ENCODE measurements at places on chromosomes 4 and X.

DNA sequence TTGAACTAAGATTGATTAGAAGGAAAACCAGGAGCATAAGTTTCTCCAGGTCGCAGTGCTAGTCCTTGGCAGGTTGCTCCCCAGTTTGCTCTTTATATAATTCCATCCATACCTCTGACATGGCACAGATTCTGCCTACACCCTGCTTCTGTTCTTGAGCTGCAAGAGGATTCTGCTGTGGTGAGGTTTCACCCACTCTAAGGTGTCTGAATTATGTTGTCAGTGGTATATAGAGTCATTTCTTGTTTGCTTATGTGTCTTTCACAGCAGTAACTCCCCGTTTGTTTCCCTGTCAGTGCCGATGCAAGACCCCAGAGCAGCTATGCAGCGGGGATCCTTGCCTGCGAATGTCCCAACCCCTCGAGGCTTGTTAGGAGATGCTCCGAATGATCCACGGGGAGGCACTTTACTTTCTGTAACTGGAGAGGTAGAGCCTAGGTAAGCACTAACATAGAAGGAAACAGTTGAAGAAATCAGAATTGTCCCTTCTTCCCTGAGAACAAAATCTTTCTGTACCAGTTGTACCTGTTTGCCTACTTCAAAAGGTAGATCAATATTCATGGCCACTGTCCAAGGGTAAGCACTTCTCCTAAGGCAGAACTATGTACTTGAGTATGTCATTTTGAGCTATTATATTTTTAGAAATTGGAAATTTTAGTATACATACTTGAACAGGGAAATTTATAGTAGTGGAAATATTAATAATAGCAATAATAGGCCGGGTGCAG, 11.2 kb downstream of the CSTF2 start:
- DNase-seq: no peak

DNA sequence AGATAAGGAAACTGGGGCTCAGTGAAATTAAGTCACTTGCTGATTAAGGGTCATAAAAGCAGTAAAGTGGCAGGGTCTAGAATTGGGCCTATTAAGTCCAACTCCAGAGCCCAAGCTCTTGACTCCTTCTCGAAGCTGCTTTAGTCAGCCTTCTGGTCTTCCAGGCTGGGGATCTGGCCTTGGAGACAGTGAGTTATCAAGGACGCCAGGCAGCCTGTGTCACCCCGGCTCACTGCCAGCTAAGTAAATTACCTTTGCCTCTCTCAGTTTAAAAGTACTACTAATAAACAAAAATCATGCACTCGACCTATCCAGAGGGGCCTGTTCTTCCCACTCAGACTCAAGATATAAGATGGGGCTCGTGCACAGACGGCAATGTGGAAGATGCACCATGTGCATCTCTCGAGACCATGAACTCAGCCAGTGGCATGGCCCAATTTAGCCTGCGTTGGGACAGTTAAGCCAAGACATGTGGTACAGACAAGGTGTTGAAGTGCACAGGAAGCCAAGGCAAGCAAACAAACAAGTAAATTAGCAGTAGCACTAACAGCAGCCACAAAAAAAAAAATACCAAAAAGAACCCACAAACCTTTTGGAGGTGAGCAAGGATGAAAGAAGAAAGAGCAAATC, 62.0 kb upstream of the MAP3K15 start:
- no peak for DNase-seq

DNA sequence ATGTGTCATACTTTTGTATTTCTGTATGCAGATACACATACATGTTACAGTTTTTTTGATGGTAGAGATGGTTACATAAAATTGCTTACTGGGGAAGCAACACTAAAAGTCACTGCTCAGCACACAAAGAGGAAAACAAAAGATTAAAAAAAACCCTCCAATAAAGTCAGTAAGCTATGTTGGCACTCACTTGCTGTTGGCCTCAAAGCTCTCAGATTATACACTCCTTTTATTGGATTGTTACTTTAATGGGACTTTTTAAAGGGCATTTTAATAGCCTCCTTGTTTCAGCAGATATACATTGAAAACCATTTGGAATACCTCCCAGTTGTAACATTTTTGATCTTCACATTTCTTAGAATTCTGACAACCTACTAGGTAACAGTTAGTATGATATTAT, 222.0 kb upstream of the HHIP start:
- no peak for DNase-seq

DNA sequence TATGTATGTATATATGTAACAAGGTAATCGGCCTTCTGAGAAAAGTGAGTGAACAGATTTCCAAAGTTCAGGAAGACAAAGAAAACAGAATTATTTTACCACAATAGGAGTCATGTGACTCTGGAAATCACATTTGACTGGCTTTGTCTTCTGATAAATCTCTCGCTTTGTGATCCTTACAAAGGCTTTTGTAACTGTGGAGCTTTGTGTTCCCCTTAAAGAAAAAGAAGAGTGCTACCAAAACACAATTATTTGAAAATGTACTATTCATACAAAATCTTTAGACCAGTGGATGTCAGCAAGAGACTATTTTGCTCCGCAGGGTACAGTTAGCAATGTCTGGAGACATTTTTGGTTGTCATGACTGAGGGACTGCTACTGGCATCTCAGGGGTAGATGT, 238.8 kb downstream of the LDB2 start:
- DNase-seq: no peak

DNA sequence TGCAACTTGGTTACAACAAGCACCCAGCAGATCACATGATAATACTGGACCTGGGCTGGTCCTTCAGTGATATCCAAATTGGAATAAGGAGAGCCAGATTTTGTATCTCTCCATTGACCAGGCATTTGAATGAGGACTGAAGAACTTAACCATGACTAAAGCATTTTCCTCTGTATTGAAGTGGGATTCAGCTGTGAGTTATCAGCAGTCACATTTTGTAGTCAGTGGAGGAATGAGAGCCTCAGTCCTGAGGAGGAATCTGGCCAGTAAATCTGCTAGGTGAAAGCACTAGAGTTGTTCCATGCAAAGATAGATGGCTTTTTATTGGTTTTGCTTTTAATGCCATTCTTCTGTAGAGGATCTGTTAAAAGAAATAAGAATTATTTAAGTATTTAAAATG, 1506.0 kb downstream of the PCDH7 start:
- no peak for DNase-seq

- DNase-seq: no peak
Measured at GRCh38 chr4:114527170-114527569, 71.4 kb upstream of the UGT8 start.

- DNase-seq: no peak
Measured at GRCh38 chr4:28639747-28640146, 1779.1 kb downstream of the STIM2 start.

- DNase-seq: no peak
Measured at GRCh38 chr4:94523617-94524016, 71.9 kb downstream of the PDLIM5 start.

- DNase-seq: no peak
Measured at GRCh38 chr4:7595934-7596461, 161.3 kb upstream of the PSAPL1 start.

- no peak for DNase-seq
Measured at GRCh38 chr4:71009890-71010588, 16.6 kb downstream of the DCK start.

Measured in AG04449 (cell line).